ENCODE measurements at places on chromosomes 2 and 18. TPM values are rescaled to one million over a fixed set of nuclear protein-coding genes. Genes with fewer than 3 reads are reported as not detected.

The NAGK gene
- total RNA-seq = 158 TPM

The CCL20 gene
- 6.0 TPM for total RNA-seq

The ITGB6 gene
- total RNA-seq = 0.47 TPM

The NT5C1B gene
- total RNA-seq = not detected

The MERTK gene
- 10.3 TPM for total RNA-seq

The LYPD1 gene
- total RNA-seq = 29.2 TPM

The ANKRD23 gene
- total RNA-seq = 1.6 TPM

The GULP1 gene
- 15.9 TPM for total RNA-seq

The GALR1 gene
- total RNA-seq = not detected

The UGT1A8 gene
- not detected for total RNA-seq

- no peak for DNase-seq
Measured at GRCh38 chr2:235191978-235192377, 240.2 kb downstream of the SH3BP4 start.

- no peak for DNase-seq
Measured at GRCh38 chr2:233082222-233082930, 22.2 kb downstream of the INPP5D start.

DNA sequence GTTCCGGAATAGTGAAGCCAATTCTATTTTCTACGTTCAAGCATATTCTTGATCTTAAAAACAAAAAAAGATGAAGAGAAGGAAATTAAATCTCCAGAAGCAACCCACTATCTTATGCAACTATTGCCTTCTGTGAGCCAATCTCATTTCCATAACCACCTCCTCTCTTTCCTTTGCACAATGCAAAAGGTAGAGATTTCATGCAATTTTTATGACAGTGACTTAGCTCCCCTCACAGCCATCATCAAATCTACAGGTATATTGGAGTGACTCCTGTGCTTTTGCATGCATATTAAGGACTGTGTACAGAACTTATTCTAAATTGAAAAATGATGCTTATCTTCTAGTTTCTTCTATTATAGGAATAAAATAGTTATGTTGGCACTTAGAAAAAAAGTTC lies 191.8 kb downstream of the DCC start:
- no peak for DNase-seq

DNA sequence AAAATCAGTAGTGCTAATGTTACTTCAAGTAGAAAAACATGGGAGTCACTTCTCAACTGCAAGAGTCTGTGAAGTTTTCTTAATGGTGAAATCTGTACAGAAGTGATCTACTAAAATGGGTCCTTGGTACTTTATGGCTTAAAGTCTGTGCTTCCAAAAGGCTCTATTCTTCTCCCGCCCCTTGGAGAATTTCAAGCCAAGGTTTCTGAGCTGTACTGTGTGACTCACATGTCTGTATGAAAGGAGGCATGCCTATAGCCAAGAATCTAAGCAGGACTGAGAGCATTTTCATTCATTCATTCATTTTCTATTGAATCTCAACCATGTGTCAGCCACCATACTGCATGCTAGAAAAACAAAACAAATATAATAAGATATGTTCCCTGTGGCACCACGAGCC lies 19.8 kb upstream of the DDX18 start:
- no peak for DNase-seq

GRCh38 chr2:157596992-157597681 lies 31.5 kb downstream of the ACVR1C start:
- no peak for DNase-seq

DNA sequence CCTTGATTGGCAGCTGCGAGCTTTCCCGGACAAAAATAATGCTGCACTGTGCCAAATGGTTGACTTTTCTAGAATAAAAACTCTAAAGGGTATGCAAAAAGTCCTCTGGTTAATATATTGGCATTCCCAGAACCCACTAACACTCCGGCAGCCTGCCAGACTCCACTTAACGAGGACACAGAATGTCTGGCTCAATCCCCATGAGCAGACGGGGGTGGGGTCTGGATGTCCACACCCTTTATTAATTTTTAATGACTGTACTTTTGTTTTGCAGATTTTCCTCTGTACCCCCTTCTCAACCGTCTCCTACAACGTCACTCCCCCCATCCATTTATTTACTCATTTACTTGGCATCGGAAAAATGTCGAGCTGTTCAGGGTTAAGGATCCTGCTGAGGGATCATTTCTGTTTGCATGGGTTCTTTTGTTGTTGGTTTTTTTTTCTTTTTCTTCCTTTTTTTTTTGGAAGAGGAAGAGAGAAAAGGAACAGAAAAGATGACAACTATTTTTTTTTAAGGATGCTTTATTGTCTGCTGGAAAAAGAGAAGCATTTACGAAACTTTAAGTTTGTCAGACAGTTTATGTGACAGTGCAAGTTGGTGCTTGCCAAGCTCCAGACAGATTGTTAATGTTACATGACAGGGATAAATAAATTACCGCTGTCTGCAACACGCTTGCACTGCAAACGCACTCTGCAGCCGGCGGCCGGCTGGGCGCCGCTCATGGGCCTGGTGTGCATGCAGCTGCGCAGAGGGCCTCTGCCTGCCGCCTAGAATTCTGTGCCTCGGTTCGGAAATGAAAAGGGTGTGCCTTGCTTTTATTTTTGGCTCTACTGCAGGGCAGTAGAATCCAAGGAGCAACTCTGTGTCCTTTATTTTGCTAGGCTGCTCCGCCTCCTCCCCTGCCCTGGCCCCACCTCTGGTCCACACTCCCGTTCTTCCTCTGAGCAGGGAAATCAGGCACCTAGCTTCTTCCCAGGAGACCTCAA lies 3.6 kb downstream of the LDLRAD4 start:
- no peak for DNase-seq

- DNase-seq = no peak
Measured at GRCh38 chr2:152624805-152625204, 92.5 kb downstream of the PRPF40A start.

DNA sequence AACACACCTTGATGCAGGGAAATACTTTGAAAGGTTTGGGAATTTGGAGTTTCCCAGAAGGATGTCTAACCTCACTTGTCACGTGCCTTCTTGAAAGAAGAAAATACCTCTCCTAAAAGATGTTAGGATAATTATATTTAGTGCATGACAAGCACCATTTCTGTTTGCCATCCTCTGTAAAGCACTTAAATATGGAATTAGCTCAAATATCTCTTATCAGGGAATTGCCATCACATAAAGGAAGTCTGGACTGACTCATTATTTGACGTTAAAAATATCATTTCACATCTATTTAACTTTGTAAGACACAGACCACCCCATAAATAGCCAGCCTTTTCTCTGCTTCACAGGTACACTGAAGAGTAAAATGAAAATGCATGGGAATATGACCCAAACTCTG lies 140.1 kb downstream of the STK39 start:
- DNase-seq = no peak

DNA sequence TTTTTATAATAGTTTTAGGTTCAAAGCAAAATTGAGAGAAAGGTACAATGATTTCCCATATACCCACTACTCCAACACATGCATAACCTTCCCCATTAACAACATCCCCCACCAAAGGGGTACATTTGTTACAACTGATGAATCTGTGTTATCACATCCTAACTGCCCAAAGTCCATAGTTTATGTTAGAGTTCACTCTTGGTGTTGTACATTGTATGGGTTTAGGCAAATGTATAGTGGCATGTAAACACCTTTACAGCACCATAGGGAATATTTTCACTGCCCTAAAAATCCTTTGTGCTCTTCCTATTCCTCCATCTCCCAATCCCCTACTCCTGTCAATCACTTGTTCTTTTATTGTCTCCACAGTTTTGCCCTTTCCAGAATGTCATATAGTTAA lies 471.6 kb downstream of the CPS1 start:
- DNase-seq = no peak

DNA sequence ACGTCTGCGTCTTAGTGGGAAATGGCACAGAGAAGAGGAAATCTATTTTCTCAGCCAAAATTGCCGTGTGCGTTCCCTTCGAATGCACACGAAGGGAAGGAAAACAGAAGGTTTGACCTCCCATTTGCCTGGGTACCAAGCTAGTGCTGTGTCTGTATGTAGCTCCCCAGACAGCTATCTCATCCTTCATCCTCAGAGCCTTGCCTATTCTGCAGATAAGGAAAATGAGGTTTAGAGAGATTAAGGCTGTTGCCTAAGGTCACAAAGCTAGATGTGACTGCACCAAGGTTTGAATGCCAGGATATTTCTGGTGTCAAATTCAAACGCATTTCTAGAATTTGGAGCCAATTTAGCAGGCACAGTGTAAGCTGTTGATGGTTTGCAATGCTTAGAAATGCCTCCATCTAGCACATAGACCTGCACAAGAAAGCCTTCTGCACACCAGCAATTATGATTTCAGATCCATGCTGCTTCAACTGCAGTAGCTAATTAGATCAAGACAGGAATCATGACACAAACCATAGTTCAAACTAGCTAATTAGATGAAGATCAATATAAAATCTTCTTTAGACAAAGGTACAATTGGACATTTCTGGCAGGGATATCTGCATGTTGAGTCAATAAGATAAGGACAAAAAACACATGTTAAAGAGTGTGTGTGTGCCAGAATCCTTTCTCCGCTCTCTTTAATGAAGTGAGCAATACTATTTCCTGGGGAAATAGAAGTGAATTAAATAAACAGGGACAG lies 115.1 kb downstream of the CMPK2 start:
- DNase-seq = no peak

DNA sequence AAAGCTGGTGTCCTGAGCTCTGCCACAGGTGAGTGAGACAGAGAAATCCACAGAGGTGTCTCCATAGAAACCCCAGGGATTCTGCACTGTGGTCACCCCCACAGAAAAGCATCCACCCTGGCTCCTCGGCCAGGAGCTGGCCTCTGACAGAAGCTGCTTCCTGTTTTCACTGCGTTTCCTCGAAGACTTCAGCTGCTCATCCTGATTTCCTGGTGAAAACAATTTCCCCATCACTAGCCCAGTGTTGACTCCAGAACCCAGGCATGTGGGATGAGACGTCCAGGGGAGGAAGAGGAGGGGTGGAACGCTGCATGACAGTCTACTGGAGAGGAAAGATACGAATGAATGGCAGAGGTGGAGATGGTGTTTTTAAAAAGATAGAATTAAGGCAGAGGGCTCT lies 60.3 kb upstream of the GPR45 start:
- no peak for DNase-seq

GRCh38 chr18:34158881-34159690 lies 65.6 kb downstream of the NOL4 start:
- no peak for DNase-seq

GRCh38 chr18:78528411-78529258 lies 451.0 kb upstream of the SALL3 start:
- DNase-seq = no peak

DNA sequence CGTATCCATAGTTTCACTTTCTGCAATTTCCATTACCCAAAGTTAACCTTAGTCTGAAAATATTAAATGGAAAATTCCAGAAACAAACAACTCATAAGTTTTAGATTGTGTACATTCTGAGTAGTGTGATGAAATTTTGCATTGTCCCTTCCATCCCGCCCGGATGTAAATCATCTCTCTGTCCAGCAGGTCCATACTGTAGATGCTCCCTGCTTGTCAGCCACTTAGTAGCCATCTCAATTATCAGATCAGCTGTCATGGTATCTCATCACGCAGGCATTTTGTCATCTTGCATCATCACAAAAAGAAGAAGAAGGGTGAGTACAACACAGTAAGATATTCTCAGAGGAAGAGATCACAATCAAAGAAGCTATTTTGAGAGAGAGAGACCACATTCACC lies 185.0 kb upstream of the STK17B start:
- DNase-seq = no peak

DNA sequence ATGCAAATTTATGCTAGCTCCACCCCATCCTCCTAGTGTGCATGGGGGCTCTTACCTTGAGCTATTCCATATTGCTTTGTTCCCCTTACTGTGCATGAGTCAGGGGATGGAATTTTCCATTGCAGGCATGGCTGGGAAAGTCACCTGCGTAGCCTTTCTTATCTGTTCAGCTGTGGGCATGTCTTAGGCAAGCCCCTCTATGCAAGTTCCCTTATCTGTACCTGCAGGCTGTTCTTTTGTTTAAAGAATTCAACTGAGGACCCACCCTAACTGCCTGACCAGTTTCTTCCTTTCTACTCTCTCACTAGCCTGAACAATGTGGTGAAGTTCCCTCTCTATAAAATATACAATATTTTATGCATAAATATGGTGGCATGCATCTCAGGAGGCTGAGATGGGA lies 54.2 kb upstream of the CDCA7 start:
- no peak for DNase-seq

GRCh38 chr18:673317-673716 lies 15.9 kb downstream of the TYMS start:
- DNase-seq = no peak

- DNase-seq = no peak
Measured at GRCh38 chr18:30971338-30971956, 71.1 kb downstream of the DSC3 start.

- DNase-seq = no peak
Measured at GRCh38 chr2:221791844-221792243, 219.7 kb upstream of the EPHA4 start.

- no peak for DNase-seq
Measured at GRCh38 chr2:10779776-10780490, 32.7 kb downstream of the PDIA6 start.

- DNase-seq = no peak
Measured at GRCh38 chr2:224162122-224162521, 123.0 kb upstream of the SERPINE2 start.

DNA sequence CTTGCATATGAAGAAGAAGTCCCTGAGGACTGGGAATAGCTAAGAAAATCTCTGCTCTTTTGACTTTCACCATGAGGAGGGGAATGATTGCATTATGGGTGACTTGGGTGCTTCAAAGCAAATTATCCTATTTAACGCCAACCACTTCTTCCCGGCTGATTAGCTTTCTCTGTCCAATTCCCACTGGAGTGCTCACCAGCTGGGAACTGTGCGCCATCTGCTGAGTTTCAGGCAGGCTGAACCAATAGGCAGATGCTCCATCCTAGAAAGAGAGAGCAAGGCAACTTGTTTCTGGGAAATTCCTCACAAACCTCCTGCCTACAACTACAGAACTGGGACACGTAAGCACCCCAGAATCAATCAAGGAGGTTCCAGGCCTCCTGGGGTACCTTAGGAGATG lies 49.4 kb downstream of the POLE4 start:
- no peak for DNase-seq

- DNase-seq = no peak
Measured at GRCh38 chr18:32351032-32351431, 119.7 kb downstream of the GAREM1 start.

DNA sequence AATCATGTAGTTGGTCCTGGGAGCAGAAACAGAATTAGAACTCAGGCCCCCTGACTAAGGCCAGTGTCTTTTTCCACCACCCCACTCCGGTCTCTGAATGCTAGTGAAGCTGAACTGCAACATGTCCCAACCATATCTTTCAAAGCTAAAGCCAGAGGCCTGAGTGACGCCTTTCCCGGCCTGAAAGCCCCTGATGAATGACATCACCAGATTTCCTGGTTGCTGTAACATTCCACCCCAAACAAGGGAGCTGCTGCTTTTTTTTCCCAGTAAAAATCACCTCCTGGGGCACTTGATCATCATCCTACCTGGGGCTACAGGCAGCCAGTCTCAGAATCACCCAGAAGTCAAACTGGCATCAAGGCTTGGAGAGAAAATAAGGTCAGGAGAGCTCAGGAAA lies 162.7 kb downstream of the ARL4C start:
- peak; percentile 3 for DNase-seq

DNA sequence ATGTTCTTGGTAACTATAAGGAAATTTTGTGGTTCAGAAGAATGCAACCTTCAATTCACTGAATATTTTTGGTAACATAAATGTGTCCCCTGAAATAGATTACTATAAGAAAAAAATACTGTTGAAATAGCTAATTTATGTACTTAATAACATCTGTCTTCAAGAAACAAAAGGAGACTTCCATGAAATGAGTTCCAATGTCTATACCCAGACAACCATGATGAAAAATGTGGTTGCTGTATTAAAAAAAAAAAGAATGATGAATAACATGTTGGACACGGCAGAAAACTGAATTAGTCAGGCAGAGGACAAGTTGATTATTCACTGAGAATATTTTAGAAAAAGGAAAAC lies 98.5 kb downstream of the TACR1 start:
- DNase-seq = no peak
